ENCODE measurements at places on chromosomes 2 and 18.

DNA sequence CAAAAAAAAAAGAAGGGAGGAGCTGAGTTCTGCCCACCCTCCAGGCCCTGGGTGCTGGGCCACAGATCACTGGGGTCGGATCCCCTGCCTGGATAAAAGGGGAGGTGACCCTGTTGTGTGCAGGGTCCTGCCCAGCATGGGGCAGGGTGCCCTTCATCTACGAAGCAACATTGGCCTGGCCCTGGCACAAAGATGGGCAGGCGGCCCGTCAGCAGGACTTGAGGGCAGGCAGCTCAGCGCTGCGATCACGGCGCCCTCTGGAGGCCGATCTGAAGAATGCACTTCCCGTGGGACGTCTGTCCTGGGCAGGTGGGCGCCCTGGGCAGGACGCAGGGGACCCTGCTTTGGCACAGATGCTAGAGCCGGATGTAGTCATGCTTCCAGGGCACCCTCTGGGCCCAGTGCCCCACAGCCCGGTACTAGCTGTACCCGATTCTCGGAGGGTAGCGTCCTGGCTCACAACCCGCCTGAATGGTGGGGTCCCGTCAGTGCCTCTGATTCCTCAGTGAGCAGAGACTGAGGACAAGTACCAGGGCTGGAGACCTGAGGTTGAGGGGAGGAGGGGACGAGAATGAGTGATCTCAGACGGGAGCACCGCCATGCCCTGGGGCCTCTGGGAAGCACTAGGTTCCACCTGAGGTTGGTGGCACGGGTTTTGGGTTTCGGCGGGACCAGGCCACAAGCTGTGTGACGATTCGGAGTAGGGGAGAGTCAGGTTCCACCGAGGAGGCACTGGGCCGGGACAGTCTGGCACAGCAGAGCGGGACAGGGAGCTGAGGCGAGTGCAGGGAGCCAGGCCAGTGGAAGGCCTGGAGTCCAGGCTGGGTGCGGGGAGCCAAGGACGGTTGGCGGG is 18.0 kb downstream of the ARID5A start:
- peak; percentile 59 for DNase-seq

GRCh38 chr2:206805887-206806607 is 40.6 kb downstream of the FASTKD2 start:
- DNase-seq = peak; percentile 70

- DNase-seq = no peak
Measured at GRCh38 chr18:75063196-75063595, 145.7 kb downstream of the PTGR3 start.

DNA sequence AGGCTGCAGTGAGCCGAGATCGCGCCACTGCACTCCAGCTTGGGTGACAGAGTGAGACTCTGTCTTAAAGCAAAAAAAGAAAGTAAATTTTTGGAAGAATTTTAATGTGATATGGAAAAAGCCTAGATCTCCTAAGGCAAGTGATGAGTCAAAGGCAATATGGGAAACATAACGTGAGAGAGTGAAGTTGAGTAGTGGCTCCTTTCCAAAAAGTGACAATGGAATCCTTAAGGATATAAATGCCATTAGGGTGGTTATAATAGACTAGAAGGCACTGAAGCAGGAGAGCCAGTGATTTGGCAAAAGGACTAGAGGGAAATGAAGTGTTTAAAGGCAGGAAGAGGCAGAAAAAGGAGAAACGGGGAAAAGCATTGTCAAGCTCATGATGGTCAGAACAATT is 25.6 kb downstream of the ARHGAP28 start:
- no peak for DNase-seq

DNA sequence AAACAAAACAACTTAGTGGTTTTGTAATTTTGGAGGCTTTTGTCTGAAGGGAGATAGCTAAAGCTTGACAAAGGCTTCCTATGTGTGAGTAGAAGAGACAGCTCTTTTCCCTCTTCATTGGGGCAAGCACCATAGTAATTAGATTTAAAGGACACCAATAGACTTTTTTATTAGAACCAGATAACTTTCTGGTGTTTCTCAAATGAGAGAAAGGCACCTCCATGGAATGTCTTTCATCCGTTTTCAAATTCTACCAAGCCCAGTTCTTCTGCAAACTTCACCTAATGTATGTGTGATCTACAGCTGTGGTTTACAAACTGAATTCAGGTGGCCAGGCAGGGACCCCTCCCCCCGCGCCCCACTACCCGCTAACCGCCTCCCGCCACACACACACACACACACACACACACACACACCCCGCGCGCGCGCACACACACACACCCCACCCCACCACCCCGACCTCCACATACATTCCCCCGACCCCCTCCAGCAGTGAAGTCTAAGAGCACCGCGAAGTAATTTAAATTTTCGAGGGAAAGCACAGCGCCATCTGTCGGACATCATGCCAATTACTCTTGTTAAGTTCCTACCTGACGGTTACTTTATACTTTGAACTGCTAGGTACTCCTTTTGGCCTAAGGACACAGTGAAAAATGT is 31.6 kb upstream of the PPP1R1C start:
- DNase-seq = no peak

GRCh38 chr2:148523315-148523714 is 121.2 kb upstream of the EPC2 start:
- DNase-seq = no peak

DNA sequence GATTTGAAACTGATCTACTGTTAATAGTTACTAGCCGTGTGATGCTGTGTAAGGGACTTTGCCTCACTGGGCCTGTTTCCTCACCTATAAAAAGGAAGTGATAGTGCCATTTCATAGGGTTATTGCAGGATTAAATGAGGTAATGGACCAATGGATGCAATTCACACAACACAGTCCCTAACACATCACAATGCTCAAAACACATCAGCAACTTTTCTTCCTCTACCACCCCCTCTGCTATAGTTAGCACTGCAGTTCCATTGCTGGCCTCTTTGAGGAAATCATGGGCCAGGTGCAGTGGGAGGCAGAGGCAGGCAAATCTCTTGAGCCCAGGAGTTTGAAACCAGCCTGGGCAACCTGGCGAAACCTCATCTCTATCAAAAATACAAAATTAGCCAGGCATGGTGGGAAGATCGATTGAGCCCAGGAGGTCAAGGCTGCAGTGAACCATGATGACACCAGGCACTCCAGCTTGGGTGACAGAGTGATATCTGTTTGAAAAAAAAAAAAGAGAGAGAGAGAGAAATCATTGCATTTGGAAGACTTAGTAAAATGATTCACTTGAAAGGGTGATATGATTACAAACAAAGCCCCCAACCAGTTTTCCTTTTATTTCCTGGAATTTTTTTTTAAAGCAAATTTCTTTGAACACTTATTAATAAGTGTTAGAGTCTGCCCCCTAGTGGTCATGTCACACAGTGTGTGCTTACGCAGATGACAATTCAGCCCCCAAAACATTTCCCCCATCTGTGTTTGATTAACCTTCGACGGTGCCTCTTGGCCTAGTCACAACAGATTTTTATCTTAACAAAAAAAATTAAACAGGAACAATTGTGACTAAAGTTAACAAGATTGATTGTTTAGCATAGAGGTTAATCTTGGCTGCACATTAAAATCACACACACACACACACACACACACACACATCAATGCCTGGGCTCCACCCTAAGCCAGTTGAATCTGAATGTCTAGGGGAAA is 88.6 kb upstream of the BCL11A start:
- peak; percentile 52 for DNase-seq

- DNase-seq = no peak
Measured at GRCh38 chr2:99571021-99571420, 81.2 kb upstream of the REV1 start.

- DNase-seq = no peak
Measured at GRCh38 chr18:21300908-21301200, 58.8 kb downstream of the GREB1L start.

- no peak for DNase-seq
Measured at GRCh38 chr2:150528861-150529801, 41.7 kb upstream of the RND3 start.

- no peak for DNase-seq
Measured at GRCh38 chr18:45049578-45050319, 369.1 kb downstream of the SETBP1 start.

GRCh38 chr2:204972606-204973336 is 427.5 kb downstream of the PARD3B start:
- no peak for DNase-seq

GRCh38 chr2:120955427-120955826 is 219.8 kb downstream of the GLI2 start:
- DNase-seq = no peak

DNA sequence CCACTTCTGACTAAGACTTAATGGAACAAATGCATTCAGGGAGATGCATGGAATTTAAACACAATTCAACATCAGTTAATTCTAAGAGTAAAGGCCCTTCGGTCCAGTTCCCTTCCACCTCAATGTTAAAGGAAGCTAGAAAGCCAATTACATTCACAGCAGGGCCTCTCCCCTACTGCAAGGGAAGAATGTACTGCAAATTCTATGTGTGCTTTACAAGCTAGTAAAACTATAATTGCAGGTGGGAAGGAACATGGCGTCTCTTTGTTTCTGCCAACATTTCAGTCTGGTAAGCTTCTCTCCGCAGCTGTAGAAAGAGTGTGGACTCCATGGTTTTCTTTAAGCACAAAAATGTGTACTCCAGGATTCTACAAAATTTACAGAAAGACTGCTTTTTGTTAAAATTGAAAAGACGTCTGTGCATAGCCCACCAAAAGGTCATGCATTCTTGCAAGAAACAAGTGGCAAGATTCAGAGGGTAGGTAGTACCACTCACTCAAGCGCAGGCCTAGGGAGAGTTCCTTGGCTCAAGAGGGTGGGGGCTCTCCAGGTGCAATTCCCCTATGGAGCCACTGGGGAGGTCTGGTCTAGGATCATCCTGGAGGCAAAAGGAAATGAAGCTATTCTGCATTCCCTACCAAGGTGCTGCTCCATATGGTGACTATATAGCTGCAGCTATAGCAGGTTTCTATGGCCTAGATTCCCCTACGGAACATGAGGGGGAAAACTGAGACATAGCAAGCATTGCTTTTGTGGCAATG is 127.0 kb upstream of the FZD5 start:
- DNase-seq = no peak

DNA sequence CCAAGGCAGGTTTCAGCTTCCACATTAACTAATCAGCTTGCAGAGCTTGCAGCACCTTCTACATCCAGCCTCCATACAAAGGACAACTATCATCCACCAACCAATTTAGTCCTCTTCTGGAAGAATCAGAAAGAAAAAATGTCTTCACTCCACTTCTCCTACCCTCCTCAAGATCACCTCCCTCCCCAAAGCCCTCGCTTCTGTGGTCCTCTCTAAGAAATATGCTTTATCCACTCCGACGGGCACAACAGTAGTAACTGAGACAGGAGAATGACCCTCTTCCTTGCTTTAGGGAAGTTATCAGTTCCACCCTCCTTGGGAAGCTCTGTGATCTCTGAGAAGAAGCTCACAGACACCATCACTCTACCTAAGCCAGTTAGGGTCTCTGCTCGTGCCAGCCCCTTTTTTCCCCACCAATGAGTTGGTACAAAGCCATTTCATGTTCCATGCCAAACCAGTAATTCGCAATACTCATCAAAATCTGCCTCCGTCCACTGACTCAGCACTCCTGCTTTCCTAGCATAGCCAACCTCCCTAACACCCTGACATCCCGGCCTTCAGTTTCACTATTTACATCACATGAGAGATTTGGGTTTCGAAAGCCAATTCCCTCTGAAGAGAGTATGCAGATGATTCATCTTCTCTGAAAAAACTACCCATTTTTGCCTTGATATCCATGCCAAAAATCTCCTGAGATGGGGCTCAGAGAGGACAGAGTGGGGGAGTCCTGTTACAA is 114.1 kb upstream of the PKDCC start:
- no peak for DNase-seq

GRCh38 chr18:61402726-61403125 is 69.5 kb downstream of the CDH20 start:
- no peak for DNase-seq

GRCh38 chr2:11129598-11130449 is 25.4 kb upstream of the SLC66A3 start:
- DNase-seq = no peak

- no peak for DNase-seq
Measured at GRCh38 chr18:76420898-76421684, 74.0 kb downstream of the ZNF516 start.

- no peak for DNase-seq
Measured at GRCh38 chr18:7290077-7290476, 59.2 kb downstream of the LRRC30 start.

DNA sequence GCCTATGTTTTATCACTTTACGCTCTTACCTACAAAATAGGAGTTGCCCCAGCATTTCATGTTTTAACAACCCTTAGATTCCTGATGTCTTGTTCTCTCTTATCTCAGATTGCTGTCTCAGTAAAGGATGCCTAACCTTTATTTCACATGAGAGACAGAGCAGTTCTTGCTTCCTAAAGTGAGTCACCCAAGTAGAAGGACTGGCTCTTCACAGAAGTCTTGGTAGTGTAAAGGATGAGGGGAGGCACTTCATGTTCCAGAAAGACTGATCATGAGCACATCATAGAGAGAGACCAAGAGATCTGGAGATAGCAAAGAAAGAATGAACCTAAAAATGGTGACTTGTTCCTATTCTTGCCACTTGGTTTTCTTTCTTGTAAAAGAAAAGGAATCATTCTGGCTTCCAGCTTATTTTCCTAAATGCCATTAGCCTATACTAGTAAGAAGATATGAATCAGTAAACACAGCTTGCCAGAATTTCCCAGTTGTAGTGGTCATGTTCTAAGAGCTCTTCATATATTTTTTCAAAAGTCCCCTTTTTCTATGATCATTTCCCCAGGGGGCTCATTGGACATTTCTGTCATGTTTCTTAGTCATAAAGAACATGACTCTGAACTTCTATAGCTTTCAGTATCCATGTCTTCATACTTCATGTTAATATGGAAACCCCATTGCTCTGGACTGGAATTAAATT is 54.9 kb downstream of the MAPRE2 start:
- no peak for DNase-seq

DNA sequence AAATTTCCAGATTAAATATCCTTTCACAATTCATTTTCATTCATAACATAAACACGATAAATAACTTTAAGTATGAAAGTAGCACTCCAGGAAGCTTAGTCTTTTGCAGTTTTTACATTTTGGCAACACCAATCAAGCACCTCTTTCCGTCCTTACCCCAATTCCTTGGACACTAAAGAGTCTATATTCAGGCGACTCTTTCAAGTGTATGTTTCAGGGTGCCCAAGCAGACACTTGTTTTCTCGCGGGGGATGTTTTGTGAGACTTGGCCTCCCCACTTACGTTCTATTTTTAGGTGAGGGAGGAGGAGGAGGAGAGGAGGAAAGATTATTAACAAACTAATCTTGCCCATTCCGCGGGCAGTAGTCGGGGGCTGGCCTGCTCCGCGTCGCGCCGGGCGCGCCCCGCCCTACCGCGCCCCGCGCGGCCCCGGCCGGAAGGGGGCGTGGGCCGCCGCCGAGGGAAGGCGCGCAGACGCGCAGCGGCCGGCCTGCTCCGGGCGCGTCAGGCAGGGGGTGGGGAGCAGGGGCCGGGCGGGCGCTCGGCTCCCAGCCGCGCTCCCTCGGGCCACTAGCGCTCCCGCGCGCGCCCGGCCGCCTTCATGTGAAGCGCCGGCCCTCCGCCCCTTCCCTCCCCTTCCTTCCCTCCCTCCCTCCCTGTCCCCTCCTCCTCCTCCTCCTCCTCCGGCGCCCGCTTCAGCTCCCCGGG is at the start of gene ITPRID2:
Gene ITPRID2 (plus strand): TSS at position 473 of the 708 bp plus-strand sequence. CDS start 337 bp downstream, outside the sequence.
- peak; percentile 30 for DNase-seq

- no peak for DNase-seq
Measured at GRCh38 chr18:56563568-56563967, 74.8 kb downstream of the TXNL1 start.

- no peak for DNase-seq
Measured at GRCh38 chr18:69948919-69949537, 1.4 kb upstream of the CD226 start.
